ENCODE measurements at places on chromosomes 7 and 10. TPM values are rescaled to one million over a fixed set of nuclear protein-coding genes. Genes with fewer than 3 reads are reported as not detected.

The SH2B2 gene
- polyA plus RNA-seq, result 64.5 TPM

The PRPS1L1 gene
- polyA plus RNA-seq, result not detected

The EMX2 gene
- not detected for polyA plus RNA-seq

The HOXA7 gene
- polyA plus RNA-seq, result 1.0 TPM

The KIAA1549 gene
- not detected for polyA plus RNA-seq

The LSM5 gene
- 91.7 TPM for polyA plus RNA-seq

The OR2A5 gene
- polyA plus RNA-seq, result not detected

The OR2A1 gene
- not detected for polyA plus RNA-seq

The YWHAG gene
- 3.5 TPM for polyA plus RNA-seq

The SPDYE1 gene
- 0.10 TPM for polyA plus RNA-seq

The EBLN1 gene
- not detected for polyA plus RNA-seq

The HYAL4 gene
- not detected for polyA plus RNA-seq

The RELN gene
- not detected for polyA plus RNA-seq

The TMEM273 gene
- polyA plus RNA-seq, result 137 TPM

The NUTM2D gene
- 0.19 TPM for polyA plus RNA-seq

The ZSCAN25 gene
- polyA plus RNA-seq, result 11.8 TPM

The CDHR1 gene
- not detected for polyA plus RNA-seq

The HOXA5 gene
- polyA plus RNA-seq, result not detected

The BEND7 gene
- polyA plus RNA-seq, result not detected

The RARRES2 gene
- polyA plus RNA-seq, result not detected

The CADPS2 gene
- not detected for polyA plus RNA-seq

The PTN gene
- not detected for polyA plus RNA-seq

The TMEM140 gene
- 34.7 TPM for polyA plus RNA-seq

The ZNF804B gene
- polyA plus RNA-seq, result not detected

The SLC39A12 gene
- polyA plus RNA-seq, result not detected

The TMEM176B gene
- polyA plus RNA-seq, result 2.4 TPM

The MLXIPL gene
- polyA plus RNA-seq, result not detected

The VKORC1L1 gene
- 3.0 TPM for polyA plus RNA-seq

The C10orf71 gene
- not detected for polyA plus RNA-seq

The MKLN1 gene
- polyA plus RNA-seq, result 19.3 TPM

The CYP3A4 gene
- polyA plus RNA-seq, result not detected

The COPS6 gene
- polyA plus RNA-seq, result 121 TPM

The PHKG1 gene
- not detected for polyA plus RNA-seq

The MRC1 gene
- polyA plus RNA-seq, result not detected

The ELMO1 gene
- polyA plus RNA-seq, result 86.5 TPM
